Right lobe of liver (tissue), 6 donors: ENCODE measurements at places on chromosomes 4 and X.
A peak's percentile ranks its signal among the peaks of the same experiment; 100 is the strongest.

GRCh38 chrX:85698921-85699320 is 319.5 kb upstream of the POF1B start:
- no peak for DNase-seq

DNA sequence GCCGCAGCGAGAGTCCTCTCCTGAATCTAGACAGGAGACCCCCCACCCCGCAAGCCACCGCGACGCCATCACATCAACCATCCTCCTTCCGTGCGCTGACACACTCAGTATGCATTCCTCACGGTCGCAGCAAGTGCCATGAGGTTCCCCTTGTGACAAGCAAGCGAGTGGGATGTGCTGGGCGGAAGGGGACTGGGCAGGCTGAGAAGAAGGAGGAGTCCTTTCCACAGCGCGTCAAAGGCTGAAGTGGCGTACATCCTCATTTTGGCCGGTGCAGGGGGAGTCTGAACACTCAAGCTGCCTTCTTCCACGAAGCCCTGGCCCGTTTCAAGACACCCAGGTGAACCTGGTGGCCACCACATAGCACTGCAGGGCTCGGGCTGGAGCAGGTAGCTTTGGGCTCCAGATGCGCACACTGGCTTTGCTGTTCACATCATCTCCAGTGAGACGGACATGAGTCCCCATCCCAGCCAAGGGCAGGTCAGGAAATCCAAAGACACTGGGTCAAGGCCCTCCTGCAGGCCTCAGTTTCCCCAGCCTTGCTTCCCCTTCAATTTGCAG is 30.4 kb downstream of the CCNQ start:
- no peak for DNase-seq

GRCh38 chr4:6693231-6694176 is at the start of gene S100P:
S100P (plus strand) TSS chr4:6693878; CDS start chr4:6693933, 55 bp downstream.
- no peak for DNase-seq

DNA sequence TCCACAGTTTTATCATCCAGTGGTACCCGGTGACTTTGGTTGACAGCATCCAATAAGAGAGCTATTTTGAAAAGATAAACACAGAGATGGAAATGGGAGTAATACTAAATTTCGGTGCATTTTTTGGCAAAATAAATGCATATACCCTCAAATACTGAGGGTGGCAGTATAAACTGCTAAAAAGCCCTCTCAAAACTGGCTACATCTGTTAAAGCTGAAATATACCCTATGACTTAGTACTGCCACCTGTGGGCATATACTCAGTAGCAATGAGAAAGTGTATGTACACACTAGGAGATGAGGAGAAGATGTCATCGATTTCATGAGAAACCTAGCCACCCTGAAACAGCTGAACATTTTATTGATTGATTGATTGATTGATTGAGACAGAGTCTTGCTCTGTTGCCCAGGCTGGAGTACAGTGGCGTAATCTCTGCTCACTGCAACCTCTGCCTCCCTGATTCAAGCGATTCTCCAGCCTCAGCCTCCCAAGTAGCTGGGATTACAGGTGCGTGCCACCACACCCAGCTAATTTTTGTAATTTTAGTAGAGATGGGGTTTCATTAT is 12.2 kb upstream of the TMEM128 start:
- no peak for DNase-seq

- DNase-seq = no peak
Measured at GRCh38 chrX:41482154-41482850, 35.2 kb downstream of the NYX start.

- peak; percentile 93 for DNase-seq
Measured at GRCh38 chr4:6926681-6927478, 17.3 kb downstream of the TBC1D14 start.

- no peak for DNase-seq
Measured at GRCh38 chrX:6777238-6778002, 242.5 kb upstream of the VCX3A start.

DNA sequence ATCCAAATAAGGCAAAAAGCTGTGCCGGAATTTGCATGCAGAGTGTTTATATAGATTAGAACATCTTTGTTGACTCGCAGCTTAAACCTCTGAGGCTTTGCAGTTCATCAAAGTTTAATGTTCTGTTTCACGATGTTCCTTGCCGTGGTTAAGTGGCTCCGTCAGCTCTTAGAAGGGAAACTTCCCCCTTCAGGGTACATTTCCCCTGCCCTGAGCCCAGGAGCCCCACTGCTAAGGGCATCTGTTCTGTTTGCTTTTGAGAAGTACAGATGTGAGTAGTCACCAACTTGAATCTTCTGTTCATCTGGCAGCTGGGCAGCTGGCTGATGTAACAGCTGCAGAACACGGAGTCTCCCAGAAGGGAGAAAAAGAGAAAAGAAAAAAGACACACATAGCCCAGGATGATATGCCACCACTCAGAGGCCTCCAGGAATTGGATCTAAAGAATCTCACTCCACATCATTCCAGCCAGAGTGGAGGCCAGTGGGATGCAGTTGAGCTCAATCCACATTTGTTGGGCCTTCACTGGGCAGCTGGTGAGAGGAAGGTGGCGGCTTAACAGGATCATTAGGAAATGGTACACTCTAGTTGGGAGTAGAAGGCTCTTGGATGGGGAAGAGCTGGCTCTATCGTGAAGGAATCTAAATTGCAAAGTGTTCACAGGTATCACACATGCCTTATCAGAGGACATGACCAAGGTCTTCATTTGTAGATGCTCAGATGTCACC is 178.7 kb upstream of the RBPJ start:
- no peak for DNase-seq

GRCh38 chr4:42371305-42372252 is 25.7 kb upstream of the SHISA3 start:
- DNase-seq = no peak

DNA sequence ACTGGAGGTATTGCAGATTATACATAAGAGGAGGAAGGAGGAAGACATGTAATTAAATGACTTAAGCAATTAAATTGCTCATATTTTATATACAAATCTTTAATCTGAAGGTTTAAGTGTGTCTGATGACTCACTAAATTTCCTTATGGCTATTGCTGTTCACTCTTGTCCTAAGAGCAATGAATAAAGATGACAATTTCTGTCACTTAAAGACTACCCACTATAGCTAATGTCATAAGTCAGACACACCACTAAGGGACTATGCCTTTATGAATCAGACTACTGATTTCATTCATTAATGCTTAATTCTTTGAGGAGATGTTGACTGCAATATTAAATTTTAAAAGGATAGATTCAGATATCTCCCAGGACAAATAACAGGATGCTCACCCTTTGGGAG is 1514.7 kb downstream of the PCDH18 start:
- DNase-seq = no peak

DNA sequence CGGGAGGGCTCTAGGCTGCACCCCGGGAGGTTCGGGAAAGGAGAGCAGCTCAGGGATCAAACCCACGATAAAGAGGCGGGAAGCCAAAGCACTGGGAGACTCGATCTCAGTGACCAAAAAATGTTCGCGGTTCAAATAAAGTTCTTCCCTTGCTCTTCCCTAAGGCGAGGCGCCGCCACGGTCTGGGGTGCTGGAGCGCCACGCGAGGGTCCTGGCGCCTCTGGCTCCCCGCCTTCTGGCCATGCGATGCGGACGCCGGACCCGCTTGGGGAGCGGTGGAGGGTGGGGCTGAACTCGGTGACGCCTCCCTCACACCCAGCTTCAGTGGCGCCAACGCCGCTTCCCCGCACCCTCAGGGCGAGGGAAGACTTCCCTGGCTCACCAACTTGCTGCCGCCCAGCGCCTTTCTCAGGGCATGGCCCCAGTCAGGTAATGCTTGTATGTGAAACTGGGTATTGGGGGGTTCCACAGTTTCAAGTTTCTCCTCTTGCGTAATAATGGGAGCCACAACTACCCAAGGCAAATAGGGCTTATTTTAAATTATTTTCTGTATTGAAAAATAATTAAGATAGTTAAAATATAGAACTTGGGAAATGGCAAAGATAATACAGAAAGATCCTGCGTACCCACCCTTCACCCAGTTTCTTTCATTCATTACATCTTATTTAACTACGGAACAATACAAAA is at the start of gene QRFPR:
Gene QRFPR, minus strand, starts transcription at position 243 of the 687 bp plus-strand sequence. CDS start 371 bp downstream, outside the sequence.
- DNase-seq = no peak

DNA sequence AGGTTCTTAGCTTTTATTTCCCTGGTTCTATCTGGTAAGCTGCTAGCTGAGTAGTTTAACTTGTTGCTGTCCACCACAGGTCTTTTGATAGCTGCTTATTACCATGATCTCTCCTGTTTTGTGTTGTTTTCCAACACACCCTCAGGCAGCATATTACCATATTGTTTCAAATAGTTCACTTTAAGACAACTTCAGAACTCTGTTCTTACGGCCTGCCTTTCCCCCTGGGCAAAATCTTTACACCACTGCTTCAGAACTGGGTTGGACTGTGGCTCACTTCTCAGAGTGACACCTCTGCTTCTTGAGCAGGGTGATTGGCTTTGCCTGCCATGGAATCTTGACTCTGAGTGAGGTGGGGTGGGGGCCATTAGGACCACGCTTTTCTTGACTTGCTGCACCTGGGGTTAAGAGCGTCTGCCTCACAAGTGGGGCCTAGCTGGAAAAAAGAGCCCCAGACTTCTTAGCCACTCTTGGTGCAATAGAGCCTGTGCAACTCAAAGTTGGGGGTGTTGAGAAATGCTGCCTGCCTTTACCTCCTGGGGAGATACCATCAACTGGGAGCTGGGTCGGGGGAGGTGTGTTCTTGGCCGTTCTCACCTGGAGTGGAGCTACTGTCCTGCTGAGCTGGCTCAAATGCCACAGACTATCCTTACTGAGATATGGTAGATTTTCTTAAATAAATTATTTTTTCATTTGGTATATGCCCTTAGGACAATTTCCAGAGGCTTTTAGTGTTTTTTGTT is 23.4 kb downstream of the USP9X start:
- no peak for DNase-seq

- no peak for DNase-seq
Measured at GRCh38 chrX:150623583-150623982, 55.2 kb downstream of the MTM1 start.

GRCh38 chrX:77446908-77447652 is at the start of gene FGF16:
FGF16 (plus strand) TSS chrX:77447389; CDS start chrX:77447675, 286 bp downstream.
- DNase-seq = peak; percentile 55

DNA sequence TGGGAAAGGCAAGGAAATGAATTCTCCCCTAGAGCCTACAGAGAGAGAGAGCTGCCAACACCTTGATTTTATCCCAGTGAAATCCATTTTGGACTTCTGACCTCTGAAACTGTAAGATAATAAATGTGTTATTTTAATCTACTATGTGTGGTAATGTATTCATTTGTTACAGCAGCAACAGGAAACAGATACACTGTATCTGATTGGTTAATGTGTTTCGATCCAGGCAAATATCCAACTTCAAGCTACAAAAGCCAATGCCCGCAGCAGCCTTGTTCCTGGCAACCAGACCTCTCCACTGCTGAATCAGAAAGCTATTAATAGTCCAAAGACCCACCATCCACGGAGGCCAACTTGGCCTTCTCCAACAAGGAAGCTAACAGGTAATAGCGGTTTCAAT is 318.1 kb downstream of the PTTG2 start:
- DNase-seq = no peak

GRCh38 chr4:2929469-2929868 is 33.7 kb downstream of the NOP14 start:
- DNase-seq = peak; percentile 31

DNA sequence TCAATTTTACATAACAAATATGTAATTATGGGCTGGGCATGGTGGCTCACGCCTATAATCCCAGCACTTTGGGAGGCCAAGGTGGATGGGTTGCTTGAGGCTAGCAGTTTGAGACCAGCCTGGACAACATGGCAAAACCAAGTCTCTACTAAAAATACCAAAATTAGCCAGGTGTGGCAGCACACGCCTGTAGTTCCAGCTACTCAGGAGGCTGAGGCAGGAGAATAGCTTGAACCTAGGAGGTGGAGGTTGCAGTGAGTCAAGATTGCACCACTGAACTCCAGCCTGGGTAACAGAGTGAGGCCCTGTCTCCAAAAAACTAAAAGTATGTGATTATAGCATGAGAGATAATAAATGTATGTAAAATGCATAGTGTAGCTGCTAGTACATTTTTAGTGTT is 229.0 kb downstream of the PPARGC1A start:
- DNase-seq = no peak

DNA sequence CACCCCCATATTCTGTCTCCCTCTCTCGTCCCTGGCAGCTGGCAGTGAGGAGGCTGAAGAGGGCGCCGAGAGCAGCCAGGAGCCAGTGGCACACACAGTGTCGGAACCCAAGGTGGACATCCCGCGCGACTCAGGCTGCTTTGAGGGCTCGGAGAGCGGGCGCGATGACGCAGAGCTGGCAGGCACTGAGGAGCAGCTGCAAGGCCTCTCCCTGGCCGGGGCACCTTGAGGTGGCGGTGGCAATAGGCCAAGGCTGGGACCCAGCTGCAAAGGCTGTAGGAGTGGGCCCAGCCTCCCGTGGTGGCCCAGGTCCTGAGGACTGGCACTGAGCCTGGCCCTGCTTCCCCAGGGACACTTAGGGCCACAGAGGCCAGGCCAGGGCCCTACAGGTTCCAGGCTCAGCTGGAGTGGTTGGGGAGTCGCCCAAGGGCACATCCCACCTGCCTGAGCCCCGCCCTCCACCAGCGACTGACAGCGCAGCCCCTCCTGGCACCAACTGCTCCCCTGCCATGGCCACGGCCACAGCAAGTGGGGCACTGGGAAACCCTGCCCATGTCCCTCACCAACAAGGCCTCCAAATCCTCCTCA is 13.9 kb downstream of the SASH3 start:
- no peak for DNase-seq

DNA sequence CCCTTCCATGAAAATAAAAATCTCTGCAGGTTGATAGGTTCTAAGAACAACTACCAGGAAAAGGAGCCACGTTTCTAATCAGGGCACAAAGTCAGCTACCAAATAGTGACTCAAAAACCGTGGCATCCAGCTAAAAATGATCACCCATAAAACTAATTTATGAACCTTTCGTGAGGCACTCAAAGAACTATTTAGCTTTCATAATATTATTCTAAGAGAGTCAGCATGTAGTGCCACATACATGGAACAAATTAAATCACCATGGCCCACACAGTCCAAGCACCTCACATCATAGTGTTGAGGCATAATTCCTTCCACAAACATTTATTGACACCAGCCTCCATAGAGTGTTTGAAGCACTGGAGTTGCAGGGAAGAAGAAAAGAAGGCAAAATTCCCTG is 252.0 kb upstream of the PPARGC1A start:
- no peak for DNase-seq

DNA sequence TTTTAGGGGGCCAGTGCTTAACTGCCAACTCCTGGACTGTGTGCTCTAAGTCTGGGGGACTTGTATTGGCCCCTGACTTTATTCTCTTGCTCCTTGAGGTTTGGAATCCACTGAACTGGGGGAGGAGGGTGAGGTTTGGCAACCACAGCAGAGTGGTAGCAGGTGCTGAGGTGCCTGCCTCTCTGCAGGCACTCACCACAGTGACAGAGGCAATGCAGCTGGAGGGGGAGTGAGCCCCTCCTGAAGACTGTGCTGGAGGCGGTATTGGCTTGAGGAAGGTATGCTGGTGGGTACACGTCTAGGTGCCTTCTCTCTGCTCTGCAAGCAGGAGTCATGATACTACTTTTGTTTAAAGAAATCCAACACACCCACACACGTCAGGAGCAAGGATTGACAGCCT is 24.6 kb downstream of the CFAP299 start:
- DNase-seq = no peak

DNA sequence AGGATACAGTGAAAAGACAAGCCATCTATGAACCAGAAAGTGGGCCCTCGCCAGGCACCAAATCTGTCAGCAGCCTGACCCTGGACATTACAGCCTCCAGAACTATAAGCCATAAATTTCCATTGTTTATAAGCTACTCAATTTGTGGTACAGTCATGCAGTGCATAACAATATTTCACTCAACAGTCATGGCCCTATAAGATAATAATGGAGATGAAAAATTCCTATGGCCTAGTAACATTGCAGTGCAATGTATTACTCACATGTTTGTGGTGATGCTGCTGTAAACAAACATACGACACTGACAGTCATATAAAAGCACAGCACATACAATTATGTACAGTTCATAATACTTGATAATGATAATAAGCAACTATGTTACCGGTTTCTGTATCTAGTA is 17.1 kb upstream of the TLR1 start:
- no peak for DNase-seq
